ENCODE measurements at places on chromosomes 12 and 14.

GRCh38 chr12:6529291-6529737 is 5.0 kb upstream of the GAPDH start:
- DNase-seq, result no peak

DNA sequence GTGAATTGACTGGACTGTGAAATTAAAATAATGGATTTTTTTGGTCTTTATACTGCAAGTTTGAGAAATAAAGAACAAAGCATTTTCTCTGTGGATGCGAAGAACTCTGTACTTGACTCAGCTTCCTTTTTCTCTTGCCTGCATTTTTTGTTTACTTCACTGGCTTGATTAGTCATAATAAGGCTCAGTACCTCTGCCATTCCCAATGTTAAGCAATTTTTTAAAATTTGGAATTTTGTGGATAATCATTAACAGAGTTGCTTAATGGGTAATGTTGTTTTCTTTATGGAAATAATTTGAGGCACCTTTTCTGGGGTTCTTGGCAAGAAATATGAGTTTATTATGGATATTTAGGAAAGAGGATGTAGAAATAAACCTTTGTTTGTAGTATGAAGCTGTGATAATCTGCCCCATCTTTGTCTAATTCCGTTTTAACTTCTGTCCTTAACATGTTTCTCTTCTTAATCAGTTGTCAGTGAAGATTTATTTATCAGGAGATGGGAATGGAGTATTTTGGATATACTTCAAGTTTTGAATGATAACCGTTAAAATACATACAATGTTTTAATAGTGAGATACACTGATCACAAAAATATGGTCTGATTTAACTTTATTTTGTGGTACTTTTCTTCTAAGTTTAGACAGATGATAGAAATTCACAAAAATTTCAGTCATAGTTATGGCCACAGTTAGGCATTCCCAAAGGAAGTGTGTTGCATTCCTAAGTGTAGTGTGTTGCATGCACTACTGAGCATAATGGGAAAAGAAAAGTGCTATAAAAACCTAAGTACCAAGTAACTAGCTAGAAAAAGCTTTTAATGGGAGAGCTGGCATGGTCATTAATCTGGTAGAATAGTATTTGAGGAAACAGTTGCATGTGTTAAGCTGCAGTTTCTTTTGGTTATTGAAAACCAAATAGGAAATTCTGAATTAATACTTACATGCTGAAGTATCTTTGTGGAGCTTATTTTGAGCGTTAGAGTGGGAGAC is 27.7 kb downstream of the WNK1 start:
- DNase-seq, result no peak

DNA sequence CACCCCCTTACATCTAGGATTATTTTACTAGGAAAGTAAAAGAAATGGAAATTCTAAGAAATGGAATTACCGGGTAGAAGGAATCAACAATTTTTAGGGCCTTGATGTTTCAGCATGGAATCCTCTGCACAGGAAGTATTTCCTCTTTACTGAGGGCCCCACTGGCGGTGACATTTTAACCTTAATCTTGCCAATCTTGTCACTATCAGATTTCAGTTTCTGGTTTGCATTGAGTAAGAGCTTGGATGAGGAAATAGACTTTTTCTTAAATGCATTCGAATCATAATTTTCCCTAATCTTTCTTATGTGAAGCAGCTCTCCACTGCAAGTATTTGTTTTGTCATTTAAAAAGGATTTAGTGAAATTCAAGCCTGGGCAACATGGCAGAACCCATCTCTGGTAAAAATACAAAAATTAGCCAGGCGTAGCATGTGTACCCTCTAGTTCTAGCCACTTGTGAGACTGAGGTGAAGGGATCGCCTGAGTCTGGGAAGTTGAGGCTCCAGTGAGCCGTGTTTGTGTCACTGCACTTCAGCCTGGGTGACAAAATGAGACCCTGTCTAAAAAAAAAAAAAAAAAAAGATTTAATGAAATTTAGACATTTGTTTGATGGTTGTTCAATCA is 40.7 kb downstream of the TPCN1 start:
- no peak for DNase-seq

DNA sequence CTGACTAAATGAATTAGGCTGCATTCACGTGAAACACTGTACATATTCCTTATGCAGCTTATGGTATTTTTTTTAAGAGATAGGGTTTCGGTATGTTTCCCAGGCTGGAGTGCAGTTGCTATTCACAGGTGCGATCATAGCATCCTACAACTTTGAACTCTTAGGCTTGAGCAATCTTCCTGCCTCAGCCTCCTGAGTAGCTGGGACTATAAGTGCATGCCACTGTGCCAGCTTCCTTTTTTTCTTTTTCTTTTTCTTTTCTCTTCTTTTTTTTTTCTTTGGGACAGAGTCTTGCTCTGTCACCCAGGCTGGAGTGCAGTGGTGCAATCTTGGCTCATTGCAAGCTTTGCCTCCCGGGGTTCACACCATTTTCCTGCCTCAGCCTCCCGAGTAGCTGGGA is 35.8 kb upstream of the SPPL3 start:
- DNase-seq, result no peak

DNA sequence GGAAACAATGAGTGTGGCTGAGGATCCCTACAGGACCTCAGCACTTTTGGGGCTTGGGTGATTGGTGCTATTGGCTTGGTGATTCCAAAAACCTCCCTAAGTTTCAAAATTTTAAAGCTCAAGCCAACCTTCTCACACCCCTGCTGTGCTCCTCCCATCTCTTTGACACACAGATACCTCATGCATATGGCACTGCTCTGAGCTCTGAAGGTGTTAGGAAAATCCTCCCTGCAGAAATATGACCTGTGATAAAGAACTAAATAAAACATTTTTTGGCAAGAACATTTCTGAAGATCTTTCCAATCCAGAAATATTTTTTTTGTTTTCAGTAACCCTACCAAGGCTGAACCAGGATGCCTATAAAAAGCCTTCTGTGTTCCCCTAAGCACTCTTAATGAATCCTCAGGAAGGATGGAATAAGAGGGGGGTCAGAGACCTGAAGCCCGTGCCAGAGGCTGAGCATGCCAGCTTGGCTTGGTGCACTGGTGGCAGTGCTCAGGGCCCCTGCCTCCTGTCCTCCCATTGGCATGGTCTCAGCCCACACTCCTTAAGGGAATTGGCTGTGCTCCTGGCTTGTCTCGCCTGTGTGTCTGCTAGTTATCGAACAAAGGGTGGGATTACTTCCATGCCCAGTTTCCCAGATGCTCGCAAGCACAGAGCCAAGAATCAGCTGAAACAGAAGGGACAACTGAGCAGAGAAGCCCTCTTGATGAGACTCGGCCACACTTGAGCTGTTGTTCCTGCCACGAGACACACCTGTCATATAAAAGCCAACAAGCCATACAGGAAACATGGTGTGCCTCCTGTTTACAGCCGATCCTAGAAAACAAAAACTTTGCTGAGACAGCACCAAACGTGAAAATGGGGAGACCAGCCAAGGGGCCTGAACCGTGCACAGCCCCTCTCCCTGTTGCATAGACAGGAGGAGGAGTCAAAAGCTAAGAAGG is 132.7 kb upstream of the EEA1 start:
- DNase-seq, result peak; percentile 65

DNA sequence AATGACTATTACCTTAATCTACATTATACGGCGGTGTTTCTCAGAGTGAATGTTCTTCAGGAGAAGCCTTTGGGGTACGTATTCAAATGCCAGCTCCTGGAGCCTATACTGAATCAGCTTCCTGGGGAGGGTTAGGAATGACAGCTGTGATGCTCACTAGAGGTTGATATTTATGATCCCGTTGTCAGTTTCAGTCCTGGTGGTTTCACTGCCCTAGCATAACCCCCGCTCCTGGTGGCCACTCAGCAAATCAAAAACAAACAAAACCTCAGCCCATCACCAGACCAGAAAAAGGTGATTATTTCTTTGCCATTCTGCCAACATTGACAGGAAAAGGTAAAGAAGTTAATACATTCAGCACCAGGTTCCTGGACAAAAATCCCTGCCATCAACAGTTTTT is 136.5 kb upstream of the CRY1 start:
- DNase-seq, result no peak

GRCh38 chr12:71582925-71583324 is 80.7 kb downstream of the ZFC3H1 start:
- no peak for DNase-seq

GRCh38 chr12:1929985-1930802 is 11.7 kb upstream of the CACNA2D4 start:
- DNase-seq, result no peak

DNA sequence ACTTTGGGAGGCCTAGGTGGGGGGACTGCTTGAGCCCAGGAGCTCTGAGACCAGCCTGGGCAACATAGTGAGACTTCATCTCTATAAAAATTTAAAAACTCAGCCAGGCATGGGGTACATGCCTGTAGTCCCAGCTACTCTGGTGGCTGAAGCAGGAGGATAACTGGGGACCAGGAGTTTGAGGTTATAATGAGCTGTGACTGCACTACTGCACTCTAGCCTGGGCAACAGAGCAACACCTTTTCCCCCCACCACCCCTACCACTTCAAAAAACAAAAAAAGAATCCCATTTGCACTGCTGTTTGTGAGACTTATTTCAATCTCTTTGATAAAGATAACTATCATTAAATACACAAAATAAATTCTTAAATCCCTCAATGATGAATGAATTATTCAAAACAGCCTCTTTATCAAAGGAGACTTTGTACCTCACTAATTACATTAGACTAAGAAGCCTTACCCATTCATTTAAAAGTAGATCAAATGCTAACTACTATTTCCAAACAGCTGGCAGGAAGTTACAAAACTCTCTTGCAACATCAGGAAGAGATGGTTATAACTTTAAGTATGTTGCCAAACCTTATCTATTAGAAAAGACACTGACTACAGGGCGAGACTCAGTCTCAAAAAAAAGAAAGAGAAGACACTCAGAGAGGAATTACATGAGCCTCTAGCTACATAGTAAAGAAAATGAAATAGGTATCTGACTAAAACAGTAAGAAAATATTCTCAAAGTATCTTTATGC is 14.7 kb downstream of the BLTP3B start:
- DNase-seq, result no peak

DNA sequence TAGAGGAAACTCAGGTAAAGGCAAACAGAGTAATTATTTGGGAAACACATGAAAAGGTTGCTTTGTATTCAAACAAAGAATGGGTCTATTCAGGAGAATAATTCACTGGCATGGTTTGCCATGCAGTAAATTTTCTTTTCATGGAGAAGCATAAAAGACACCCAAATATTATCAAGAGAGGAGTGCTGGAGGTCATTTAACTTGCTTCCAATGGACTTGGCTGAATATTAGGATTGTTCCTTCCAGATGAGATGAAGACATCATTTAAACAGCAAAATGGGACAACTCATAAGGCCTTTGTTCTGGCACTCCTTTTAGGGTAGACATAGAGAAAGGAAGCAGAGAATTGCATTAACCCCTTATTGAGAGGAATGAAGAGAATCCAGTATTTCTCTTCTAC is 38.7 kb downstream of the WIF1 start:
- DNase-seq, result no peak

DNA sequence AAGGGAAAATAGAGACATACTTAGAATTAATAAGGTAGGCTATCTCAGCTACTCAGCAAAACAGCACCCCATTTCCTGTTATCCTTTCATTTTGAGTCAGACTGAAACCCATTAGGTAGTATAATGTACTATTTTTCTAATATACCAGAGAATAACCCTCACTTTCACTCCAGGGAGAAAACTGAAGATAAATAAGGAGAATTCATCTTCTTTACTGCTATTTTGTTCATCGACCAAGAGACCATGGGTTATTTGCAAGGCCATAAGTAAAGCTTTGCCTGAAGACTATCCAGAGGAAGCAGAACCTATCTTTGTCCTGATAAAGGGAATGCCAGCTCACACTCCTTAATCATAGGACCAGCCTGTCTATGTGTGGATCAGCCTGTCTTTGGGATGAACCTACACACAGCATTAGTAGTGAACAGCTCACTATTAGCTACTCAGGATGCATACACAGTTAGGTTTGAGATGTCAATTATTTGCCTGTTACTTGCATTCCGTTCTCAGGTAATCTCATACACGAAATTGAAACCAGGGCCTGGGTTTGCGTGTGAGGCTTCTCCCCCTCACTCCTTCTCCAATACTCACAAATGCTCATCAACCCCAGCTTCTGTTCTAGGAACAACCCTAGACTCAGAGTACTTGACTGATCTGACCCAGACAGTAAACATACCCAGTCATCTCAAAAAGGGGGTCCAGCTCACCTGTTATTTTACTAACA is 124.4 kb downstream of the DAD1 start:
- DNase-seq, result no peak

DNA sequence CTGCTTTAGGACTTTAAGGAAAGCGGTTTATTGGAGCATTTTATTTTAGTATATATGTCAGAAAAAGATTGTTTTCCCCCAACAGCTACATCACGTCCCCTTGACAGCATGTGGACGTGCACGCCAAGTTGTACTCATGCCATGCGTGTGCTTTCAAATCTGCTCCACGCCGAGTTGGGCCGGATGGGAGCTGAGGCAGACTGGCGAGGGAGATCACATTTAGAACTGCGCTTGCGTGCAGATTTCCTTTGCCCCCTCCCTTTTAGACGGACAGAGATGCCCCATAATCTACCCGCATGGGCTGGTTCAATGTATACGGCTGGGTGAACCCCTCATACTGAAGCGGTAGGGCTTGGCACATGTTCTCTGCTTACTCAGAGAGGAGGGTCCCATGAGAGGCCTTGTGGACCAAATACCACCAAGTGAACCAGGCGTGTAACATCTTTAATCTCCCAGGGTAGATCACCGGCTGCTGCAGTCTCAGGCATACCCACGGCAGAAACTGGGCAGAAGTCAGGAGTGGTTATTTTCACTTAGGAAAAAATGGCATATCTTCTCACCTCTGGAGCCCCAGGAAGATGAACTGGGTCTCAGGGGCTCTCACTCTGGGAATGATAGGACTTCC is 92.1 kb downstream of the ESR2 start:
- DNase-seq, result no peak

DNA sequence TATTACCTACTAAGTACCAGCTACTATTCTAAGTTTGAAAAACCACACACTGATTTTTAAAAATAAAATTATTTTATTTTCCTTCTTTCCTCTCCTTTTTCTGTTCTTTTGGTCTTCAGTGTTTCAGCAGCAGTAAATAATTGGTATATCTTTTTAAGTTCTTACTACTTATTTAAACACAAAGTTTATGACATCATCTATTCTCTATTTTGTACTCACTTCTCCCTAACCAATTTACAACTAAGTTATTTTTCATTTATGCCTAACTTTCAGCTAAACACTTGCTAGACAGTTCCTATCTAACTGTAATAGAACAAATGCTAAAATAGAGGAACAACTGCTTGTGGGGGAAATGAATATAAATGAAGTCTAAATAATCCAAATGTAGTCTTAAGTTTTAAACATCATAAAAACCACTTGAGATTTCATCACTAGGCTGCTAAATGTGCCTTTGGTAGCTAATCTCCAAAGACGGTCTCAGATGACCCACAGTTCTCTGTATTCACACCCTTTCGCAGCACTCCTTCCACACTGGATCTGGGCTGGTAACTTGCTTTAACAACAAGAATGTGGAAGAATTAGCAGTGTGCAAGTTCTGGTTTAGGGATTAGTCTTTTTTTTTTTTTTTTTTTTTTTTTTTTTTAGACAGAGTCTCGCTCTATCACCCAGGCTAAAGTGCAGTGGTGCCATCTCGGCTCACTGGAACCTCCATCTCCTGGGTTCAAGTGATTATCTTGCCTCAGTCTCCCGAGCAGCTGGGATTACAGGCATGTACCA is 41.0 kb downstream of the TFCP2 start:
- DNase-seq, result no peak

- DNase-seq, result no peak
Measured at GRCh38 chr12:43883748-43884147, 47.9 kb downstream of the TMEM117 start.
